ENCODE measurements at places on chromosomes 1 and 21.

- no peak for DNase-seq
Measured at GRCh38 chr1:164660412-164660772, 101.4 kb downstream of the PBX1 start.

GRCh38 chr1:240219104-240219503 lies 127.4 kb downstream of the FMN2 start:
- no peak for DNase-seq

DNA sequence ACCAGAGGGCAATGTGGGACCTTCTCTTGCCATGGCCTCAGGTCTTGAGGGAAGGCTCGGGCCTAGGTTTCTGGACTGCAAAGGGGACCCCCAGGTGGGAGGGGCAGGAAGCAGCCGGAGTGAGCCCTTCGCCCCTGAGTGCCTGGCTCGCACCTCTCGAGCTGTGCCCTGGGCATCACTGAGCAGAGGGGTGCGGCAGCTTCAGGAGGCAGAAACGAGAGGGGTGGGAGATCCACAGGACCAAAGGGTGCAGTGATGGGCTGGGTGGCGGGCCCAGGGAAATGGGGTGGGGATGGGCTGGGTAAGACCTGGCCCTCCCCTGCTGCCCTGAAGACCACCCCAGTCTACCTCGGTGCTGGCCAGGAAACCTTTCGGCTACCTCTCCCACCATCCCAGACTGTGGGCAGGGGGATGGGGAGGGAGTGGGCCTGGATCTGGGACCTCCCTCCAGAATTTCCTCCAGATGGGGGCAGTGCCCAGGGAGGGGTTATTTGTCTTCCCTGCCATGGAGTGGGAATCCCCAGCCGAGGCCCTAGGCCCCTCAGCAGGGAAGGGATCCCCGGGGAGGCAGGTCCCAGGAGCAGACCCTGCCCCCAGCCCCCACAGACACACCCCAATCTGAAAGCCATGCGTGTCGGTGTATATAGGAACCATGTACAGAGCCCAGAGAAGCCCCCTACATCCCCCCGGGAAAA lies 21.3 kb downstream of the A3GALT2 start:
- DNase-seq, result no peak

DNA sequence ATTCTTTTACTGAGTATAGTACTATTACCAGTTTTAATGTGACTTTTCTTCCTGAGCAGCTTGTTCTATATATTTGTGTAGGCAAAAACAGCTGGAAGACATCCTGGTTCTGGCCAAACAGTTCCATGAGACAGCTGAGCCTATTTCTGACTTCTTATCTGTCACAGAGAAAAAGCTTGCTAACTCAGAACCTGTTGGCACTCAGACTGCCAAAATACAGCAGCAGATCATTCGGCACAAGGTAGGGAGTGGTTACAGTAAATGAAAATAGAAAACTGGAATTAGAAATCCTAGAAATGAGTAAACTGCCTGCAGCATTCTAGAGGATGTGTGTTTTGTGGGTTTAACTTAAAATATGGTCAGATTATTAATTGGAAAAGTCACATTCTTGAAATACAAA lies 64.1 kb upstream of the BMP8A start:
- DNase-seq, result no peak

- no peak for DNase-seq
Measured at GRCh38 chr1:5992814-5993555, 760 bp upstream of the NPHP4 start.

DNA sequence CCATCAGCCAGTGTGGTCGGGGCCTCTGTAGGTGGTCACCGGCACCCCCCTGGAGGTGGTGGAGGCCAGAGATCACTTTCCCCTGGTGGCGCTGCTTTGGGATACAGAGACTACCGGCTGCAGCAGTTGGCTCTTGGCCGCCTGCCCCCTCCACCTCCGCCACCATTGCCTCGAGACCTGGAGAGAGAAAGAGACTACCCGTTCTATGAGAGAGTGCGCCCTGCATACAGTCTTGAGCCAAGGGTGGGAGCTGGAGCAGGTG lies 961 bp downstream of the RBM15 start:
- no peak for DNase-seq

DNA sequence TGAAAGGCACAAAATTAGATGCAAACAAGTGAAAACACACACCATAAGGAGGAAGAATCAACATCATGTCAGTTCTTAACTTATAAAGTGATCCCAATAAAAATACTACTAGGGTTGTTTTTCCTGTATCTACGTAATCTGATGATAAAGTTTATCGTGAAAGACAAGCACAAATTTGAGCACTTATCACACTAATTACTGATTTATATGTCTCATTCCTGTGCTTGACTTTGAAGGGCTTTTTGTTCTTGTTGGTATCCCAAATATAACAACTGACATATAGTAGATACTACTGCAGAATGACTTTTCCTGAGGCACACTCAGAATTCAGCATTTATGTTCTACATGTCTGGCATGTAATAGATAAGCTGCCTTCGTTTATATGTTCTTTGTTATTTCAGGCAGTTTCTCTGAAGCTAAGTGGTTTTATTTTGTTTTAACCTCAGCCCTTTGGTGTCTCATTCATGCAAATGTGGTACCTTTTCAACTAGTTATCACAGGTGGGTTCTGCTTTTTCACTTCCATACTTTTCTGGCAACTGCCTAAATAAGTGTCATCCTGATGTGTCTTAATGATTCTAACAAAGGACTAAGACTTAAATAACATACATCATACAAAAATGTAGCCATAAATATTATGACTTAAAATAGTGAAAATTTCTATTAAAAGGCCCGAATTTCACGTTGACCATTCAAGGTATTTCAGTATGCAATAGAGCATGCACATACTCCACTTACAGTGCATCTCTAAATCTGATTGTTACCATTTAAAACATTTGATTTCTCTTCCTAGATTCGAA lies 73.2 kb downstream of the LRRC8C start:
- DNase-seq, result no peak

GRCh38 chr1:52296345-52296744 lies 69.7 kb downstream of the CC2D1B start:
- DNase-seq, result peak; percentile 39

DNA sequence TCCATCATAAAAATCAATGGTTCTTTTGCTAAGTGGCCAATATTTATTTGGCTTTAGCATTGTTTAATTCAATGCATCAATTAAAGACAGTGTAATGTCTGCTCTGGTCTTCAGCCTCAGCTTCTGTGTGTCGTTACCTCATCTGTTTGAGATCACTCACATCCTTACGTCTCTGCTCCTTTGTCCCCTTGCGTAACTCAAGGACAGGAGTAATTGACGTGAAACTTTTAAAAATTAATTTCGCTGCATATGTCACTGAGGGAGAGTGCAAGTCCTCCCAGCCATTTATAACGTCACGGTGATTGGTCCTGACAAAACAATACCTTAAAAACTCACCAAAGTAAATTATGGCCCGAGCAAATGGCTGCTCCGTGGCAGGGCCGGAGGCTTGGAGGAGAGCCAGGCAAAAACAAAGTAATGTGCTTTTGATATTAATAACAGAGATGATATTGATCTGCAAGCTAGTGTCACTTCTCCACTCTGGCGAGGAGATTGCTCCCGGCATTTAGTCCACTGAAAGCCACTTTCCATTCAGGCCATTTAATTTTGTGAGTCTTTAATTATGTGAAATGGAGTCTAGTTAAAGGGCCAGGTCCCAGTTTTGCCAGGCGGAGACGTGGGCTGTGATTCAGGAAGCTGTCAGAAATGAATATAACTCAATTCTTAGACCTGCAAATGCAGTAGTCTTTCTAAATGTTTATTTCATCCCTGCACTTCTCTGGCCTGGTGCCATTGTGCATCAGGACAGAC lies 150.9 kb upstream of the POU3F1 start:
- DNase-seq, result no peak

GRCh38 chr21:34846601-34847112 lies 177.9 kb downstream of the CLIC6 start:
- peak; percentile 92 for DNase-seq

GRCh38 chr1:53636621-53637171 lies 102.3 kb downstream of the GLIS1 start:
- no peak for DNase-seq

DNA sequence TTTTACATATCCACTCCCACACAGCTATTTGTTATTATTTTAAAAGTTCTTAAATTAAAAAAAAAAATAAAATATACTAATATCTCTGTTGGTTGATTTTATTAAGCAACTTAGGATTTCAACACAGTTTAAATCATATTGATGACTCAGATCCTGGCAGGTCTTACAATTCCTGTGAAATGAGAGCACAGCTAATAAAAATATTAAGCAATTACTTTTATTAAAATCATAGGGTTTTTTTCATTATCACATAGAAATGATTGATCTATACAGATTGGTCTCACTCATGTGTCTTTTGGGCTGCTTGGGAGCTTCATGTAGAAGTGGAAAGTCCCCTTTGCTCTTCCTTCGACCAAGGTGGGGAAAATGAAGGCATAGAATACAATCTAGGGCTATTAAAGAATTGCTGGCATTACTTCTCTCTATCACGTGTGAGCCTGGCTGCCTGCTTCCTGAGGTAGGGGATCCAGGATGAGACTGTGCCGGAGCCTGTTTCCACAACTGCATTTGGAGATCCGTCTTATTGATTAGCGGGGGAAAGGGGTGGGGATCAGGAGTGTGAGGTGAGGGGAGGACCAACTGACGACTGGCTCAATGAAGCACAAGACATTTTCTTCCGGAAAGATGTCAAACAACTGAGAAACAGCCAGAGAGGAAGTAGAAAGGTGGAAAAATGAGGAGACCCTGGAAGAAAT lies 858.0 kb downstream of the USP25 start:
- DNase-seq, result no peak

- no peak for DNase-seq
Measured at GRCh38 chr1:186089940-186090339, 285.1 kb downstream of the TPR start.

DNA sequence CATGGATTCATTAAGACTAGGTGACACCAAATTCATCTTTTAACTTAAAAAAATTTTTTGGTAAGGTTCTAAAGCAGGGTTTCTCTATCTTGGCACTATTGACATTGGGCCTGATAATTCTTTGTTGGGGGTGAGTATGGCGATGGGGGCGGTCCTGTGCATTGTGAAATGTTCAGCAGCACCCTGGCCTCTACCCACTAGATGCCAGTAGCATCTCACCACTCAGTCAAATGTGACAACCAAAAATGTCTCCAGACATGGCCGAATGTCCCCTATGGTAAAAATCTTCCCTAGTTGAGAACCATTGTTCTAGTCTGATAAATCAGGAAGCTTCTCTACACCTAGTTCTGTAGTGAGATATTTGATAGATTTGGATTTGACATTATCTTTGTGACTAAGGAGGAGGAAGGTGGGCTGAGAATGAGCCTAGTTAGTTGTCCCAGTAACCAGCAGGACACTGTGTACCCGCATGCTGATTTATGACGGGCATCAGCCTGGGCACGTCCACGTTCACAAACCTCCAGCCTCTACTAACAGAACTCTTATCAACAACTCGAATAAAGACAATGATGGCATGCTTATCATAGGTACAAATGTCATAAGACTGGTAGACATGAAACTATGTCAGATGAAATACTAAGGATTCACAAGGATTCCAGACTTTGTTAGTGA lies 104.6 kb downstream of the KCND3 start:
- DNase-seq, result no peak

DNA sequence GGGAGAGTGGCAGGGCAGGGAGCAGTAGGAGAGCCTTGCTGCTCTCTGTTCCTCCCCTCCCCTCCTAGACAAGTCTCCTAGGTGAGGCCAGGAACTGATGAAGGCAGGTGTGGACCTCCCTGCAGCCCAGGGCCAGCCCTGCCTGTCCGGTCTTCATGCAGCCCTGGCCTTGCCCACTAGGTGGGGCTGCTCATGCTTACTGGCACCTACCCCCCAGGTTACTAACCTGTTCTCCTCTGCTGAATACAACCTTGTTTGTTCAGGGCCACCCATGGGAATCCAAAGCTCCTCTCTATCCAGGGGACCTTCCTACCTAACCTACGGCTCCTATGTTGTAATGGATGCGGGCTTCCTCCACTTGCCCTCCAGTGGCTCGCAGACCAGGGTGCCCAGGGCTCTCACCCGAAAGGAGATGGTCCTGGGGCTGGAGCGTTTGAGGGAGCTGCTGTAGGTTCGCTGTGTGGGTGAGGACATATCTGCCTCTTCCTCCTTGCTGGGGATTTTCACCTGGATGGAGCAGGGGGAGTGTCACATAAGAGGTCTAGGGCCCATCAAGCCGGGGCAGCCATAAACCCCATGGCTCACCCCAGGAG lies 7.9 kb upstream of the TNNT2 start:
- DNase-seq, result peak; percentile 87

- DNase-seq, result peak; percentile 18
Measured at GRCh38 chr21:25508364-25508763, 98.9 kb downstream of the MRPL39 start.

GRCh38 chr1:67916140-67916886 lies 83.0 kb upstream of the GNG12 start:
- DNase-seq, result no peak

- no peak for DNase-seq
Measured at GRCh38 chr1:52426371-52426770, 22.0 kb downstream of the PRPF38A start.

DNA sequence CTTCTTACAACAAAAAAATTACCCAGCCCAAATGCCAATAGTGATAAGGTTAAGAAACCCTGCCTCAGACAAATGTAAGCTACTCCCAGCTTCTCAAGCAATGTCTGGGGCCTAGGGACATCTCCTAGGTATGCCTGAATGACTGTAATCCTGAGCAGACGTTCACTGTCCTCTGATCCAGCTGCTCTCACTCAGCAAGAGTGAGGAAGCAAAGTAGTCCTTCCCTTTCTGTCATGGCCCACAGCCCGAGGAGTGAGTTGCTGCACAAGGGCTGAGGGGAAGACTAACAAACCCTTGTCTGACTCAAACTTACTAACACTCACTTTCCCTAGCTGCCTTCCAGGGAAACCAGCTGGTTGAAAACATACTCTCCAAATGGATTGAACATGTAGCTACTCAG lies 124.9 kb upstream of the TNFSF4 start:
- no peak for DNase-seq

DNA sequence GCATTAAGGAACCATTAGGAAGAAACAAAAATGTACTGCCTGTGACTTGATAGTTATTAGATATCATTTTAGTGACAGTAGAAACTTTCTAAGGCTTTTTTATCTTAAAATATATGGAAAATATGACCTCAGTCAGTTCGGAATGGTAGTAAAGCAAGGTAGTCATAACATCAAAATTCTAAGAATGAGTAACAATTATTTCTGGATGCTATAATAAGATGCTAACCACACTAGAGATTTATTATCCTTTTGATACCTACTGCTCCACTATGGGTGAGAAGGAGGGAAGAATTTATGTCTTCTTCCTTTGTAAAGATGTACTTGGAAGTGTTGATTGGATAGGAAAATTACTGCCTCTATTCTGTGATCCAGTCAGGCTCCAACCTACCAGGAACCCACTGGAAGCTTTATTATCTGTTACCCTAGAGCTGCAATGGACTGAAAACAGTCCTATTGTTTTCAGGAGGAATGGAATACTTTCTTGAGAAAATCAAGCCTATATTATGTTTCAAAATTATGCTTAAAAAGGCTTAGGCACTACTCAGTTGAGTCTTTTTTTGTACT lies 8.8 kb downstream of the FMN2 start:
- no peak for DNase-seq

- DNase-seq, result no peak
Measured at GRCh38 chr21:41442481-41443186, 16.6 kb downstream of the MX1 start.
